ENCODE measurements at places on chromosomes 6 and 20.

GRCh38 chr20:33858666-33859065 lies 47.5 kb downstream of the CHMP4B start:
- no peak for DNase-seq

DNA sequence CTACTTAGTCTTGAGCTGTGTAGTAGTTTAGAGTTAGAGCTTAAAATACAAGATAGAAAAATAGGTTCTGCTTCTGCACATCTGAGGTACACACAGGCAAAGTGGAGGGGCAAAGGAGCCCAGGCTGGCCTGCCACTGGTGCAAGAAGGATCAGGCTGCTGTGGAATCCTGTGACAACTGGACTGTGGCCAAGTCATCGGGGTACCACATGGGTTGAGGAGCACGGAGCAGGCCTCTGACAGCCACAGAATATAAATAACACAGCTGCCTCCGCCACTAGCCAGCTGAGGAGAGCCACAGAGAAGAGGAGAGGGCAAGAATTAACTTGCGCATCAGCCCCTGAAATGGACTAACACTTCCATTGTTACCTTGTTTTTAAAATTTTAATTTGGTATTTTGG lies 206.0 kb upstream of the MARCKS start:
- no peak for DNase-seq

- DNase-seq, result no peak
These were observed 13.5 kb upstream of the PNRC1 start for GRCh38 chr6:89066940-89067646.

DNA sequence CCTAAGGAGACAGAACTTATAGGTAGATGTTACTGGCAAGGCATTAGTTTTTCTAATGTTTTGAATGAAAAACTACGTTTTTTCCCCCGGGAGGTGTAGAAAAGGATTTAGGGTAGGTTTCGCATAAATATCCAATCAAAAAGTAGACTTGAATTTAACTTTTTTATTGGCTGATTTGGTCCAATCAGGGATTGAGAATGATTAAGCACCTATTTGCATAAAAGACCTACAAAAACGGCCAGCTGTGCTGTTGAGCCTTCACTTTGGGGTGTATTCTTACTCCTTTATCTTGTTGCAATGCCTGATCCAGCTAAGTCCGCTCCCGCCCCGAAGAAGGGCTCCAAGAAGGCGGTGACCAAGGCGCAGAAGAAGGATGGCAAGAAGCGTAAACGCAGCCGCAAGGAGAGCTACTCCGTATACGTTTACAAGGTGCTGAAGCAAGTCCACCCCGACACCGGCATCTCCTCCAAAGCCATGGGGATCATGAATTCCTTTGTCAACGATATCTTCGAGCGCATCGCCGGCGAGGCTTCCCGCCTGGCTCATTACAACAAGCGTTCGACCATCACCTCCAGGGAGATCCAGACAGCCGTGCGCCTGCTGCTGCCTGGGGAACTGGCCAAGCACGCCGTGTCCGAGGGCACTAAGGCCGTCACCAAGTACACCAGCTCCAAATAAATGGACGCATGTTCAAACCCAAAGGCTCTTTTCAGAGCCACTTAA lies 113.5 kb upstream of the BTN3A2 start:
- DNase-seq, result no peak

DNA sequence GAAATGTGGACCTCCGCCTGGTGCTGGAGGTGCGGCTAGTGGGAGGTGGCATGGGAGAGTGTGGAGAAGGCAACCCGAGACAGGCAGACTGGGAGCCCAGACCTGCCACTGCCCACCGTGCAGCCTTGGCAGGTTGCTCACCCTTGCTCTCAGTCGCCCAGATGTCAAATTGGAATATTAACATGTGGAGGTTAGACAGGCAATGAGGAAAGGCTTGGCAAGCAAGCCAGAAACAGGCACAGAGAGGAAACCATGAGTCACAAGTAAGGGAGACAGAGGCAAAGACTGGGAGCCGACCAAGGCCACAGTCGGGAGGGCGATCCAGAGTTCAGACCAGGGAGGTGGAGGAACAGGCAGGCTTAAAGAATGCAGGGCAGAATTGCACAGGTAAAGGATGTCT lies 178.2 kb downstream of the FOXC1 start:
- peak; percentile 57 for DNase-seq

DNA sequence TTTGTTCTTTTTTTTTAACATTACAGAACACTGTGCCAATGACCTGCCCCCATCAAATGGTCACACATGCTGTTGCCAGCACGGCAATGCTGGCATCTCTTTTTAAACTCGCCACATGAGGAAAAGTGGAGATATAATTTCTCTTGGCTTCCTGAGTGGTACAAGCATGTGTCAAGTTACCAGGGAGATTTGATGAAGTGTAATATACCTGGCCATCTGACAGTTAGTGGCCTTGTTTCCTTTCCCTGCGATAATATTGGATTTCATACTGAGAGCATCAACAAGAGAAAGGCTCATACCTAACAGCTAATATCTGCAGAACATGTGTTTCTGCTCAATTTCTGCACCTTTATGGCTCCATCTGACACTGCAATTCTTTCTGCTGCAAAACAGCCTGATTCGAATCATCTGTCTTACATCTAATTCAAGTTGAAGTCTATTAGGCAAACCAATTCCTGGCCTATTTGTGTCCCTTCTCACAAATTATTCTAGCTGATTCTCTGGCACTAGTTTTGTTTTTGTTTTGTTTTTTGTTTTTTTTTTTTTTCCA lies 519.5 kb downstream of the PREX1 start:
- no peak for DNase-seq

DNA sequence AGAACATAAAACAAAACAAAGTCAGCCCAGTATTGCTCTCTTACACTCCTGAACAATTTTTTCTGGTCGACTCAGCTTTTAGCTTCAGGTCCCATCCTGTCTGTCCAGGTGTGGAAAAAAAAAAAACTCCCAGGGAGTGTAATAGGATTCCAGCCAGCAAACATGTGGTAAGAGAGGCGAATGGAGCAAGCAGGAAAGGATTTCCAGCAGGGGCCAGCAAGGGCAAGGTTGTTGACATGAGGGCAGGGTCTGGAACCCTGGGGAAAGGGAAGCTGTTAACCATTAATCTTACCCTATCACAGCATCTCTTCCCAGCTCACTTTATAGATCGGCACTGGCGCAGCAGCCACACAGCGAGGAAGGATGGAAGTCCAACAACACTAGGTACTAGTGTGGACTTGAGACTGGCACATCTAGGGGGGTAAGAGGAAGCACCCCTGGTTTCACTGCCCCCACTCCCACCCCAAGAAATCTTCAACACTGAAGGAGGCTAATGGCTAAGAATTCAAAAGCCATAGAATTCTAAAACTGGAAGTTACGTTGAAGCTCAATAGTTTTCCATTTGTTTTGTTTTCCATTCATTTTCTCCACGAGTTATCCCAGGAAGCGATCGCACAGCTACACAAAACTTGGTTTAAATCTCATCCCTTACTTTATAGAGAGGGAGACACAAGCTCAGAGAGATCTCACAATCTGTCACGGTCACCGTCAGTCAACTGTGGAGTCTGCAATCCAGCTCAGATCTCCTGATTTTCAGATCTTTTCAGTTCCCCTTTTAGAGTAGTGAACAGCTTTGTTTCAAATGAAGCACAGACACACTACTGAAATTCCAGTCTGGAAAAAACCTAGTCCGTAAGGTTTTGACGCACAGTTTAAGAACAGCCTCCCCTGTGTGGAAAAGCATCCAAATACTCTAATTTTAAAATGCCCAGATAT lies 53.3 kb downstream of the SLC22A23 start:
- DNase-seq, result no peak

- DNase-seq, result no peak
These were observed 56.2 kb upstream of the EPB41L1 start for GRCh38 chr20:36098364-36098763.

GRCh38 chr6:51901766-51902764 lies 185.3 kb downstream of the PKHD1 start:
- DNase-seq, result no peak

DNA sequence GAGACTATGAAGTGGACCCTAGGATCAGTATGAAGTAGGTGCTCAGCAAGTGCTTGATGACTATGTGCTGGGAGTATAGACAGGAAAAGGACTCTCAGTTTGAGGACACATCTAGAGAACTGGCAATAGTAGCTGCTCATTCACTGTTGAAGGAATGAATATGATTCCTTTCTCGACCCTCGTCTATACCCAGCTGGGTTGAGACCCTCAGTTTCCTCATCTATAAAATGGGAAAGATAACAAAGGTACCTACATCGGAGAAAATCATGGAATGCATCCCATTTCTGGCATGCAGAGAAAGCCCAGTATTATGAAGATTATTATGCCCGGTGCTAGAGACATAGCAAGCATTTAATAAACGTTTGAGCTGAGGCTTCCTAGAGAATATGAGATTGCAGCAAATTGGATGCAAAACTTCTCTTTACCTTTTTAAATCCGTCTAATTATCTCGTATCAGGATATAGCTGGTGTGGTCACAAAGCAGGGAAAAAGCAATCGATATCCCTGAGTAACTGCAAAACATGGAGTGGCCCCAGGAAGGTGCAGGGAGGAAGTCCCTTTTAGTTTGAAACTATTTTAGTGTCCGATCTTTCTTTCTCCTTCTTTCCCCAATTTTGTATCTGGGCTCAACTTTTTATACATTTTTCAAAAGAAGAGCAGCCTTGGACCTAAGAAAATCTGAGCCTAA lies 2.8 kb upstream of the PCK1 start:
- DNase-seq, result no peak

DNA sequence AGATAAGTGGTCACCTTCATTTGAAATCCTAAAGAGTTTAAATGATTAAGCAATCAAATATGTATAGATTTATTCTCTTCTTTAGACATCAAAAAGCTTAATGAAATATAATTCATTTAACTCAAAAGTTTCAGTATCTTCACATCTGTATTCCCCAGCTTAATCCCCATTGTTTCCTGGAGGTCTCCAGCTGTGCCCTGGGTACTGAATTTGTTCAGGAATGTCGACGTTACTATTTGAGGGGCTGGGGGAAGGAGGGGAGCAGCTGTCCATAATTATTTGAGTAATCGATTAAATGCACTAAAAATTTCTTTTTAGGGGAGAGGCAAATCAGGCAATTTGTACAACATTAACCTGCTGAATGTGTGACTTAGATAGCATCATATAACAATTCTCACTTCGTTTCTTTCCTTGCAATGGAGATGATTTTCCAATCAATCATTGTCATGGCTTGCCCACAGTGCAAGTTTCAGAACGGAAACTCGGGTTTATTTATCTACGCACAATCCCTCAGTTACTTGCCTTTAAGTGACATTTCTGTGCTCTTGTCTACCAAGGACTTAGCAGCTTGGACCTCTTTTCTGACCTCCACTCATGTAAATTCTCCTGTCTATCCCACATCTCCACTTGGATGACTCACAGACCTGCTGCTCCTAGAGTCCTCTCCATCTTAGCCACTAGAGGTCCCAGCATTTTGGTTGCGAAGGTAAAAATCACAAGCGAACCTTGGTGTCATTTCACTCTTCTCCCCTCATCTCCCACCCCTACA lies 3.9 kb downstream of the DOK5 start:
- no peak for DNase-seq

DNA sequence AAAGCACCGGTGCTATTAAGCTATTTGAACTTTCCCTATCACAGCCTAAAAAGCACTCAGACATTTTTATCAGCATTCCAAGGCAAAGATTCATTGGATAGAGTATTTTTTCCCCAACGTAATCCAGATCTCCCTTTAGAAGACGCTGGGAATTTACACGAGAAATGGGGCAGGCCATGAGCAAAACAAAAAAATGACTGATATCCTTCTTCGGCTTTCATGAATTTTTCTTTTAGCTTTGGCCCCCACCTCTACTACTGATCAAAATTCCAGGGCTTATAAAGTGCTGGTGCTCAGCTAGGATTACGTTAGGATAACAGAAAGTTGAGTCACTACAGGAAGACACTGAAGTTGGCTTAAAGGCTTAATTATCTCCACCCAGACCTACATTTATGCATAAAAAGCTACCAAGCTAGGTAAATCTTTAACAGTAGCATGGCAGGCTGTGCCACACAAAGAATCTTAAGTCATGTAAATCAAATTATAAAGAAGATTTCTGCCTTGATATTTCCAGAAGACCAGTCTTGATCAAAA lies 418.5 kb upstream of the BTBD3 start:
- no peak for DNase-seq

DNA sequence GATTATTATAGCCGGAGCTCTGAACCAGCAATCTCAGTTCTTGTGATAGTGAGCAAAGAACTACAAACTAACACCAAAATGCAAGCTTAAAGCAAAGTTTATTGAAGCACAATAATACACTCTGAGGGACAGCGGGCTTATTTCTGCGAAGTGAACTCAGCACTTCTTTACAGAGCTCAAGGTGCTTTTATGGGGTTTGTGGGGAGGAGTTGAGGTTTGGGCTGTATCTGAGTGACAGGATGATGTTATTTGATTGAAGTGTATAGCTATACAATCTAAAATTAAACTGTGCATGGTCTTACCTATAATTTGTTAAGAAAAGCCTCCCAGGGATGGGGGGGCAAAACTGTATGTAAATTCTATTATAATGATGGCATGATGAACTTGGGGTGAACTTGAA lies 1.0 kb upstream of the HFE start:
- DNase-seq, result no peak

GRCh38 chr20:7994809-7995208 lies 24.8 kb downstream of the TMX4 start:
- no peak for DNase-seq

GRCh38 chr20:22836211-22836610 lies 198.9 kb upstream of the SSTR4 start:
- DNase-seq, result no peak
